ENCODE measurements at places on chromosomes 11 and 22. TPM values are rescaled to one million over a fixed set of nuclear protein-coding genes. Genes with fewer than 3 reads are reported as not detected.

DNA sequence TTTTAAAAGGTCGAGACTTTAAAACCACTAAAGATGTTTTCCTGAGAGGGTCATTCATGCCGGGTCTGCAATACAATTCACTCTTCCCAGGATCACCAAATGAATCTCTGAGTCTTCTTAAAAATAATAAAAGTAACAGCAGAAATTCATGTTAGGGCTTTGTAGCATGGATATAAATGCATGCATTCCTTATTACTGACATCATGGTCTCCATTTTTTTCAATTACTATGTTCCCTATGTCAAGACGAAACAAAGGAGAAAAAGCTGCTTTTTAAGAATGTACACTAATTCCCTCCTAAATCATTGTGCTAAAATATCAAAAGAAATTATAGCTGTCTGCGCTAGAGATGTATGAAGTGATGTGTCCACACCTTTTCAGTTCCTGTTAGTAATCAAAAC, 789.9 kb upstream of the LRRC4C start:
- no peak for ATAC-seq

- ATAC-seq = no peak
These were observed 933 bp upstream of the DLAT start for GRCh38 chr11:112024178-112024772.

GRCh38 chr11:60307507-60308195, 19.4 kb upstream of the MS4A6E start:
- no peak for ATAC-seq

- ATAC-seq = peak; percentile 75
These were observed 110.8 kb downstream of the GRIK4 start for GRCh38 chr11:120622189-120622875.

DNA sequence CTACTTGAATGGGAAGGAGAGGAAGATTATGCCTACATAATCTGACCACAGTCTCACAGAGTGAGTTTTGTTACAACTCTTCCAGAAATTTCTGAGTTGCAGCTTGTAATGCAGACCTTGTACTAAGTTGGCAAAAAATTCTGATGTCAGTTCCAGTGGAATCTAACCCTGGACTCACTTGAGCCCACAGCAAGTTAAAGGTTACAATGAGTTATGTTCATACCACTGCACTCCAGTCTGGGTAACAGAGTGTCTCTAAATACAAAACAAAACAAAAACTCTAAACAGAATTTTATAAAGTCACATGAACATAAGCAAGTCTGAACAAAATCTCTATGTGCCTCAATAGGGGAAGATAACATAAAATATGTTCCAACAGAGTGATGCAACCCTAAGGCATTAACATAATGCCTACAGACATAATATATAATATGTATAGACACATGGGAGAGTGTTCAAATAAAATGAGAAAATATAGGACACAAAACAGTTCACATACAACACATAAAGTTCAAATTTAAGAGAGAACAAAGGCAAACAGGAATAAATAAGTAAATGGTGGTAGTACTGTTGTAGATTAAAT, 1.1 kb downstream of the GLYAT start:
- no peak for ATAC-seq

- ATAC-seq = no peak
These were observed 12.5 kb upstream of the PEX26 start for GRCh38 chr22:18065256-18065655.

GRCh38 chr11:128361451-128362020, 225.8 kb downstream of the ETS1 start:
- no peak for ATAC-seq

- ATAC-seq = no peak
These were observed 1526.3 kb downstream of the BRD1 start for GRCh38 chr22:48301421-48301820.

GRCh38 chr11:28963187-28963586, 855.0 kb downstream of the METTL15 start:
- no peak for ATAC-seq

DNA sequence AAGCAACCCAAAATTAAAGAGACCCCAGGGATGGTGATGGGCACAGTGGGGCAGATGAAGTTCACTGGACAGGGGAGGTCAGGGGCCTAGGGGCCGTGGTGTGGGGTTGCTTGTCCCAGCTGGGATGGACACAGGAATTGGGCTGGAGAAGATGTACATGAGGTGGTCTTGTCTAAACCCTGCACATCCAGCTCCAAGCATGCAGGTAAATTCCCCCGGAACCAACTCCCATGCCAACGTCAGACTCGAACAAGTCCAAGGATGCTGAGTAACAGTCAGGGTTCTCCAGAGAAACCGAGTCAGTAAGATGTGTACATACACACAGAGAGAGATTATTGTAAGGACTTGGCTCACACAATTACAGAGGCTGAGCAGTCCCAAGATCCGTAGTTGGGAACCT, 28.9 kb downstream of the TSPAN32 start:
- ATAC-seq = no peak

GRCh38 chr11:99803501-99803900, 782.8 kb downstream of the CNTN5 start:
- no peak for ATAC-seq

DNA sequence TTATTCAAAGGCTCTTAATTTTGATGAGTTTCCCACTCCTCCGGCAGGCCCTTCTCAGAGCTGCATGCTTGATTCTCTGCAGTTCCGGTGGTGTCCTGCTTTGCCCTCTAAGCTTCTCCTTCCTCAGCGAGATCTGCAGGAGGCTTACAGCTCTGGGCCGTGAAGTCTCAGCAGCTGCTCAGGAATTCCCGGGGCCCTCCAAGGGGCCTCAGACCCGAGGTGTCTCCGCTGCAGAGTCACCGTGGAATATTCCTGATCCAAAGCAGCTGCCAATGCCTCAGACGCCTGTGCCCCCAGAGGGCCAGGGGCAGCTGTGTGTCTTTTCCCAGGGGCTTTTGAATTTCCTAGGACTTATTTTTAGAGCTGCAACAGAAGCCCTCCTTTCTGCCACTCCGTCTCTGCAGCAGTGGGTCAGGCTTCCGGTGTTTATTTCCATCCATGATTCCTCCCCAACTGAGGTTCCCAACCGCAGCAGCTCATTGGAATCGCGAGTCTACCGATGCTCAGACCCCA, 37.2 kb downstream of the RPS6KA4 start:
- ATAC-seq = no peak

DNA sequence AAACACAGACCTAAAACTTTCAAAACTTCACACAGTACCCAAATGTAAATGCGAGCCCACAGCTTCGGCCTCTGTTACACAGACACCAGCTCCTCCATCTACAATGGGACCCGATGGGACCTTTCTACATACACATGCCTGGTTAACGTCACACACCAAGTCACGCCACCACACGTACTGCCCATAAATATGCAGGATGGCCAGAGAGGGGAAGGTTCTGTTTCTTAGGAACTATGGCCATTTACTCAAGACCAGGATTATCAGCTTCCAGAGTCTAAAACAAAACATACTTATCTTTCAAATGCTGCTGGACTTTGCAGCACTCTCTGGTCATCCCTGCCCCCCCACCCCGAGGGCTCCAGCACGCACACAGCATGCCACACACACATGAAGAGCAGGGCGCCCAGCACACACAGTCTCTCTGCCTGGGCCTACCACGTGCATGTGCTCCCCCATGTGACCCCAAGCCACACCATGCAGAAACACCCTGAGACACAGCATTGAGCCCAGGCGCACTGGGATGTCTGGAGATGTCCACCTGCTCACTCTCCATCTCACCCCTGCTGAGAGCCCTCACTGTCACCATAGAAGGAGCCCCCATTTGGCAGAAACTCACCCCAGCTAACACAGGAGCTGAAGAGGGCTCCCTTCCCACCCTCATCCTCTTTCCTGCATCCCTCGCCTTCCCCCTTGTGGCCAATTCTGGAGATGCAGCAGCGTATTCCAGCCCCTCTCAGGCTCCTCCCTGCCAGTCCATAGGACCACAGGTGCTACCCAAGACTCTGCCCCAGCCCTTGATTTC, 61.8 kb downstream of the SLC22A12 start:
- peak; percentile 68 for ATAC-seq

DNA sequence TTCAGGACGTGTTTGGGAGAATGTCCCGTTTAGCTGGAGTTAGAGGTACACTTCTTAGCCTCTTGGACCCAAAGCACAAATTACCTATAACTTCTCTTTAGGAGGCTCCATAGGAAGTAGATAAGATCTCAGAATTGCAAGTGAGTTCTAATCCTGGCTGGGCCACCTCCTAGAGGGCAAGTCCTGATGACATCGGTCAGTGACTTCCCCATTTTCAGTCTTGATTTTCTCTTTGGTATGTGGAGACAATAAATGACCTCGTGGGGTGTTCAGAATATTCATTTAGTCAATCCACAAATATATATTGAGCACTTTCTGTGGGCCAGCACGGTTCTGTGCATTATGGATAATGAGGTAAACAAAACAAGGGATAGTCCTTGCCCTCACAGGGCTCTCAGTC, 208.6 kb downstream of the CWF19L2 start:
- no peak for ATAC-seq

- ATAC-seq = no peak
These were observed 78.8 kb downstream of the MYEOV start for GRCh38 chr11:69372589-69373250.

GRCh38 chr11:18726040-18726439, at the start of gene IGSF22:
Gene IGSF22 (minus strand): TSS chr11:18726188. CDS start chr11:18724236, 1,952 bp downstream.
- ATAC-seq = no peak

DNA sequence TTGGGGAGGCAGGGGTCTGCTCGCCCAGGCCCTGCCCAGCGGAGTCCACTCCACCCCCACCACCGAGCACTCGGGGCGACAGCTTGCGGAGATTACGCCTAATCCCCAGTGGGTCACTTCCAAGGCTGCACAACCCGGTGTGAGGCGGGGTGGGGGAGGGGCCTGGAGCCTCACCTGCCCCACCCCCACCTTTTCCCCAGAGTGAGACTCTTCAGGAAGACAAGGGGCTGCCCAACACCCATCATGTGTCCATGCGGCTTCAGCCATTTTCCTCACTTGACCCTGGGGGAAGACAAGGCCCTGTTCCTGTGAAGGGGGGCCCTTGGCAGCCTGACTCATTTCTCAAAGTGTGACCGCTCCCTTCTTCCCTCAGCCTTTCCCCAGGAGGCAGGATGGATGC, 12.5 kb downstream of the SYNGR1 start:
- ATAC-seq = no peak

DNA sequence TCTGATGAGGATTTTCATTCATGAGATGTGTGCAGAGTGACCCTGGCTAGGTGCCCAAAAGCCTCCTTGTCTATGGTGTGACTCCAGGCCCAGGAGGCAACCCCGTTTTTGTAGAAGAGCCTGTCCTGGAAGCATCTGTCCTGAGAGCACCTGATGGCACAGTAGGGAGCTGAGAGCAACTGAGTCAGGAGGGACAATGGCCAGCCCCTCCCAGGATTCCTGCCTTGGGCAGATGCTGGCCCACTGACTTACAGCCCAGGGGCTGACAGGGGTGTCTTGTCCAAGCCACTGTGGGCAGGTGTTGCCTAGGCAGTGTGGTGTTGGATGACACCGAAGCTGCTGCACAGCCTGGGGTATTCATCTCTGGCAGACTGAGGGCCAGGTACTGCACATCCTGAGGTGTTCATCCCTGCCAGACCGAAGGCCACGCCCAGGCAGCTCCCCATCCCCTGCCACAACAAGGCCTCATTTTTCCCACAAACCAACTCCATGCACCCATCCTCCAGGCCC, 3.2 kb upstream of the RFPL2 start:
- no peak for ATAC-seq

- no peak for ATAC-seq
These were observed 12.1 kb upstream of the EIF3D start for GRCh38 chr22:36540867-36541642.

GRCh38 chr11:113673550-113674396, 32.3 kb downstream of the TMPRSS5 start:
- ATAC-seq = no peak

DNA sequence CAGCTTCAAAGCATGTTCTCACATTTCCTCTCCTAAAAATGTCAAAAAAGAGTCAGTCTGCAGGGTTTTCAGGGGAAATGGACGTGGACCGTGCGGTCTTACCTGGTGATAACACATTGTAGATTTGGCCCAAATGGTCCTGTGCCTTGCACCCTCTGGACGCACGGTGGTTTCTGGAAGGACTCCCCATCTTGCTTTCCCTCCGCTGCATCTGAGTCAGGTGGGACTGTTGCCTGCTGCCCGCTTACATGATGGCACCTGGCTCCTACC, 1290.1 kb downstream of the TBC1D22A start:
- no peak for ATAC-seq

C11orf86 gene
- total RNA-seq = not detected

AMOTL1 gene
- 136 TPM for total RNA-seq

ZNRD2 gene
- 40.7 TPM for total RNA-seq

TRIM6 gene
- 5.6 TPM for total RNA-seq

UCP2 gene
- total RNA-seq = 35.9 TPM

MS4A15 gene
- not detected for total RNA-seq

POTEH gene
- total RNA-seq = not detected

BTBD18 gene
- total RNA-seq = not detected

OR8J1 gene
- not detected for total RNA-seq

NDUFV1 gene
- total RNA-seq = 181 TPM

ARHGAP8 gene
- not detected for total RNA-seq

SLC22A24 gene
- total RNA-seq = not detected

OR4D9 gene
- not detected for total RNA-seq

CNTF gene
- total RNA-seq = 1.2 TPM

PPP1CA gene
- total RNA-seq = 78.6 TPM

KCNJ1 gene
- total RNA-seq = not detected

PYGM gene
- 48.6 TPM for total RNA-seq

CCND1 gene
- total RNA-seq = 24.1 TPM

Measured in gastroesophageal sphincter (tissue), 4 donors.